ENCODE measurements at places on chromosomes 12 and 14.

DNA sequence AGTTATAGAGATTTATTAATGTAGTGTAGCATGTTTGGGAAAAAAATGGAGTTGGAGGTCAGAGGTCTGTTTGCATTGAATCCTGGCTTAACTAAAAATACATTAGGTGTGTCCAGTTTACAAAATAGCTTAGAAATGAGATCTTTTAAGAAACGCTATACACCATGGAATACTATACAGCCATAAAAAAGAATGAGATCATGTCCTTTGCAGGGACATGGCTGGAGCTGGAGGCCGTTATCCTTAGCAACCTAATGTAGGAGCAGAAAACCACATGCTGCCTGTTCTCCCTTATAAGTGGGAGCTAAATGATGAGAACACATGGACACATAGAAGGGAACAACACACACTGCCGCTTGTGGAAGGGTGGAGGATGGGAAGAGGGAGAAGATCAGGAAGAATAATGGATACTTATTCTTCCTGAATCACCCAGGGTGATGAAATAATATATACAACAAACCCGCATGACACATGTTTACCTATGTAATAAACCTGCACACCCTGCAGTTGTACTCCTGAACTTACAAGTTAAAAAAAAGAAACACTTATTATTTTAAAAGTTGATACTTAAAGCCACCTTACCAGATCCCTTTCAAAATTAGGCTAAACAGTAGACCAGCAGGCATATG, 14.0 kb upstream of the MYRFL start:
- DNase-seq = no peak

- DNase-seq = no peak
Measured at GRCh38 chr12:54437697-54438096, 18.6 kb upstream of the ITGA5 start.

GRCh38 chr14:103716091-103716801, 636 bp downstream of the ZFYVE21 start:
- no peak for DNase-seq

DNA sequence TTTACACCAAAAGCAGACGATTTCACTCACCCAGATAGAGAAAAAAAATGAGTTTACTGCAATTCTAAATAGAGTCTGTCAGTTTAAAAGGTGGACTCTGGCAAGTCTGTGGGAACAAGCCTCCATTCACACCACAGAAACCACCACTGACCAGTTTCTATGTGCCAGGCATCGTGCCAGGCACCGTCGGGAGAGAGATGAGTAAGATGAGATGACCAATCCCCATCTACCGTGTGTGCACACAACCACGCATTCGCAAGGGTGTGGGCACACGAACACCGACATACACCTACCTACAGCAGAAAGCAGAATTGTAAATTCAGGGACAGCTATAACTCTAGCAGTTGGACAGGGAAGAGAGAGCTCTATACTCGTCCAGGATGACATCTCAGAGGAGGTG, 58.3 kb downstream of the PRIMA1 start:
- no peak for DNase-seq

DNA sequence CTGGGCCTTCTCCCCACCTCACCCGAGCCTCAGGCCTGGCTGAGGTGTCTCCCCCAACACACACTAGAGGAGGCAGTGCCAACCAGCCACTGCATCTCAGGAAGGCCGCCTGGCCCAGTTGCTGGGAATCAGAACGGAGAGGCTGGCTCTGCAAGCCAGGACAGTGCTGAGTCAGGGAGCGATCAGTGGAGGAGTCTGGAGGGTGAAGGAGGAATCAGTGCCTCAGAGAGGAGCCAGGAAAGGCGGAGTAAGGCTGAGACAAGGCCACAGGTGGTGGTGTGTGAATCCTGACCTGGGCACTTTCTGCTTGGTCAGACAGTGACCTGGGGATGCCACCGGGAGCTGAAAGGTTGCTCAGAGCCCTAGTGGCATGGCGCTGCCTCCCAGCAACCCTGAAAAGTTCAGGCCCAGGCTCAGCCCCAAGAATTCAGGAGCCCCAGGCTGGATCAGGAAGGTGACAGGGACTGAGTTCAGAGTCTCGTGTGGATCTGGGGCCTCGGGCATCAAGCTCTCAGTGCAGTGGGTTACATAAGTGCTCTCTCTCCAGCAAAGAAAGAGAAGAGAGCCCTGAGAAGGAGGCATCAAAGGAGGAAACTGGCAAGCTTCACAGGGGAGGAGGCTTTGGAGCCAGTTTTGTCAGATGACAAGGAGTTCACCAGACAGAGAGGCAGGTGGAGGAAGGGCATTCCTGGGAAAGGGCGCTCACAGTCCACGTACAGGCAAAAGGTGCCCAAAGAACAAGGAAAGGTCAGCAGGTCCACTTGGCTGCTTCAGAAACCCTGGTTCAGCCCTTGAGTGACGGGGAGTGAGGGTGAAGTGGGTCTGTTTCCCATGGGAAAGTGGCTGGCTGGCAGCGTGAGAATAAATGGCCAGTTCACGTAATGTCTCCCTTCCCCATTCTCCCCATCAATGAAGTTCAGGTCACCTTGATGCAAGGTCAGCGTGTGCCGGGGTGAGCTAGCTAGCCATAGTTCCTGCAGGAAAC, 87.8 kb downstream of the ZFP36L1 start:
- no peak for DNase-seq
